ENCODE measurements at places on chromosomes 2 and 18. TPM values are rescaled to one million over a fixed set of nuclear protein-coding genes. Genes with fewer than 3 reads are reported as not detected.

- DNase-seq: no peak
Observed at GRCh38 chr18:50902797-50903196, 23.9 kb downstream of the ME2 start.

VRK2 gene
- 26.6 TPM for total RNA-seq

GRCh38 chr2:27121906-27122305, 1.7 kb upstream of the ABHD1 start:
- no peak for DNase-seq

- no peak for DNase-seq
Observed at GRCh38 chr18:68121826-68122225, 593.1 kb downstream of the TMX3 start.

DNA sequence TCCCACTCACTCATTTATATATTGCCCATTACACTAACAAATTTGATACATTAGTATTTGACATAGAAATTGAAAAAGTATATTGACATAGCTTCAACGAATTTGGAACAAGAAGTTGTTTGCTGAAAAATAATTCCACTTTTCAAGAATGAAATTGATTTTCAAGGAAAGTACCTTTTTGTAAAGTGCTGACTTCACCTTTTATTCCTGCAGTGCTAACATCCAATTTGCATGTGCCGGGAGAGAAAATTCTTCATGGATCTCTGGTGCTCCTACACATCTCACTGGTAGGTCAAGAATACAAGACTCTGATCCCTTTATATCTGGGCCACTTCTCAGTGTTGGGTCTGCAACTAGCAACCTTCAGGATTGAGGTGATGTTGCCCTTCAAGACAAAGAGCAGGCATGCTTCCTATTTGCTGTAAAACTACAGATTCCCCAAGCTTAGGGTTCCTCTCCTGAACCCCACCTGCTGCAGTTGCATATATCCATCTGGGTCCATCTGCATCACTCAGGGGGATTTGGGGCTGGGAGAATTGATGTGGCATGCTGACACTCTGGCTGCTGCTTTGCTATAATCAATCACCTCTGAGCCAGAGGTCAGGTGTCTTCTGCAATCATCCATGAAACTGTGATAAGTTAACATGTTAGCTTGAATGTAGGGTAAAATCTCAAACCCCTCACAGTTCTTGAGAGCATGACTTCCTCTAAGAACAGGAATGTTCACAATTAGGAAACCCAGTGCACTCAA, 108.4 kb upstream of the TTN start:
- no peak for DNase-seq

DNA sequence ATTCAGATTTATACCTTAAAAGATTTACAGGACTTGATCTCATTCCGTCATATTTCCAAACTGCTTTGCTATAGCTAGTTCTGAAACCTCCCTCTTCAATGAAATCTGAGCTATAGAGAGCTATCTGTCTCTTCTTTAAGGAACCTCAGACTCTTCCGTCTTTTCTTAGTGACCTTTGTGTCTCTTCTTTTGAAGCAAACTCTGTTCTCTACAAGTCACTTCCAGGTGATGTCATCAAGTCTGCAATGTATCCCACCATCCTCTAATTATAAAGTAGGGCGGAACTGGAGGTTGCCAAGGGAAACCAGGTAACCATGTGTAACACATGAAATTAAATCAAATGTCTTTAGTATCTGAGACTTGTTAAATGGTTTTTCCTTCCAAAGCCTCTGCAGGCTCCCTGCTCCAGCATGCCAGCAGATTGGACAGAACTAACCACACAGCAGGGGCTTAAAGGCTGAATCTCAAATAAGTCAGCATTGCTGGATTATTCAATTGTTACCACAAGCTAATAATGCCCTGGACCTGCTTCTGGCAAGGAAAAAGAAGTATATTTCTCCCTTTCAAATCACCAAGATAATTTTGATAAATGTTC, 41.2 kb upstream of the PEX13 start:
- no peak for DNase-seq

- DNase-seq: no peak
Observed at GRCh38 chr2:74966887-74967286, 8.4 kb downstream of the POLE4 start.

GRCh38 chr2:230700447-230700846, 12.2 kb upstream of the CAB39 start:
- DNase-seq: no peak

OTOS gene
- total RNA-seq: not detected

SPTBN1 gene
- total RNA-seq: 366 TPM

- DNase-seq: no peak
Observed at GRCh38 chr2:112772322-112772721, 7.9 kb upstream of the CKAP2L start.

BOLL gene
- total RNA-seq: not detected

RAB6C gene
- total RNA-seq: 0.22 TPM

- no peak for DNase-seq
Observed at GRCh38 chr2:159872353-159872752, 74.3 kb upstream of the CD302 start.

CSRNP3 gene
- total RNA-seq: 1.3 TPM

- DNase-seq: peak; percentile 41
Observed at GRCh38 chr2:238127165-238128060, 11.1 kb upstream of the KLHL30 start.

DNA sequence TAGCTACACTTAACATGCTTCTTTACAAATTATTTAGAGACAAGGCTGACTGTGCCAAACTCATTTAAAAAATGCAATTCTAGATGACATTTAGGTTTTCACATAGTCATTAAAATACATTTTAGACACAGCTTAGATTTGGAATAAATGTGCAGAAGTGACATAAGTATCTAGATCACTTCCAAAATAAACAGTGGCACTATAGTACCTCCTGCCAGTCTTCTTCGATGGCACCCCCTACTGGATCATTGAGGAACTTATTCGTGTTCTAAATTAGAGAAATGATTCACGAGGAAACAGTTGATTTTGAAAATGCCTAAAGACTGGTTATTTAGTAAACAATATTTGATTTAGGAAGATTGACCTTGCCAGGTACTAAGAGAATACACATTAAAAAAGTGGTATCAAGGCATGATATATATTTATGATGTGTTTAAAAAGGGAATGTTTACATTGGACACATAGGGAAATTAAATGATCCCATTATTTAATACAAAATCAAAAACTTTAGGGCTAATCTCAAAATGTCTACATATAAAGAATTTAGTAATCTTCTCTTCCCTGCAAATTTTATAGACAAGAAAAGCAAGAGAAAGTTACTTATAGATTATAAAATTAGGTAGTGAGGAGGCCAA, 323.9 kb downstream of the XIRP2 start:
- DNase-seq: no peak

- no peak for DNase-seq
Observed at GRCh38 chr2:52775674-52776073, 991.9 kb upstream of the CHAC2 start.

CYP27A1 gene
- total RNA-seq: 12.8 TPM

TTN gene
- total RNA-seq: 4,141 TPM

ANKRD30BL gene
- total RNA-seq: not detected

TRABD2A gene
- total RNA-seq: 0.34 TPM

All from heart right ventricle (tissue), 16 donors.